ENCODE measurements at places on chromosomes 5 and 9. TPM values are rescaled to one million over a fixed set of nuclear protein-coding genes. Genes with fewer than 3 reads are reported as not detected.
A peak's percentile ranks its signal among the peaks of the same experiment; 100 is the strongest.

RIOK2 gene
- total RNA-seq, result 31.8 TPM

GRCh38 chr5:9118852-9119251 is 427.0 kb downstream of the SEMA5A start:
- DNase-seq, result no peak

SLC36A3 gene
- total RNA-seq, result not detected

IGIP gene
- 2.2 TPM for total RNA-seq

- DNase-seq, result no peak
These were observed 21.7 kb upstream of the PCAT7 start for GRCh38 chr9:94533155-94533554.

- DNase-seq, result no peak
These were observed 175.2 kb downstream of the ZSWIM6 start for GRCh38 chr5:61507232-61507631.

- no peak for DNase-seq
These were observed 179.1 kb downstream of the GOLPH3 start for GRCh38 chr5:31995006-31995405.

DNA sequence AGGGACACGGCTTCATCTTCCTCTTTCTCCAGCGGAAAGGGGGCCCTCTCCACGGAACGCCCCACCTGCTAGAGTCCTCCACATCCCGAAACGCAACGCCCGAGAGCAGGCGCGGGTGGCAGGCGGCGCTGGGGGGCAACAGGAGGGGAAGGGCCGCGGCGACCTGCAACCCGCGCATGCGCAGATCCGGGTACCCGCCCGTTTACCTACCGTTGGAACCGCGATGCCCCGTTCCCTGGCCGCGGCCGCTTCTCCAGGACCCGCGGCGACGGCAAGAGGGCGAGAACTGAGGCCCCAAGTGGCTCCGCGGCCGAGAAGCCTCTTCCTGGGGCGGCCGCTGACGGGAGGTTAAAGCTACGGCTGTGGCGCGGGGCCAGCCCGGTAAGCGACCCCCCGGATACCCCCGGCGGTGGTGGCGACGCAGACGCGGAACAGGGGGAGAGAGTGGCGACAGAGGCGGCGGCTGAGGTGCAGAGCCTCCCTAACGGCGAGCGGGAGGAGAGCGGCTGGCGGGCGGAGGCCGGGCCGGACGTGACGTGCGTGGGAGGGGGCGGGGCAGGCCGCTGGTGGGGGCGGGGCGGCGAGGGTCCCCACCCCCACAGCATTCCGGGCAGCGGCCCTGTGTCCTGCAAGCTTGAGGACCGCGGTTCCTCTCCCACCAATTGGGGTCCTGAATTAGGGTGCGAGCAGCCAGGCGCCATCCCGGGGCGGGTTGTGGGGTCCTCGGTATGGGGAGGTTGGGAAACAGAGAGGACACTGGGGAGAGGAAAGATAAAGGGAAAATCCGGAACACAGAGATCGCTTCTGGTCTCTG is at the start of gene FAM13B:
TSS of gene FAM13B (minus strand) at position 508 of the 814 bp plus-strand sequence. CDS start 13,968 bp downstream, outside the sequence.
- peak; percentile 86 for DNase-seq
